T-helper 9 cell (primary cell): ENCODE measurements at places on chromosomes 6 and 20.

DNA sequence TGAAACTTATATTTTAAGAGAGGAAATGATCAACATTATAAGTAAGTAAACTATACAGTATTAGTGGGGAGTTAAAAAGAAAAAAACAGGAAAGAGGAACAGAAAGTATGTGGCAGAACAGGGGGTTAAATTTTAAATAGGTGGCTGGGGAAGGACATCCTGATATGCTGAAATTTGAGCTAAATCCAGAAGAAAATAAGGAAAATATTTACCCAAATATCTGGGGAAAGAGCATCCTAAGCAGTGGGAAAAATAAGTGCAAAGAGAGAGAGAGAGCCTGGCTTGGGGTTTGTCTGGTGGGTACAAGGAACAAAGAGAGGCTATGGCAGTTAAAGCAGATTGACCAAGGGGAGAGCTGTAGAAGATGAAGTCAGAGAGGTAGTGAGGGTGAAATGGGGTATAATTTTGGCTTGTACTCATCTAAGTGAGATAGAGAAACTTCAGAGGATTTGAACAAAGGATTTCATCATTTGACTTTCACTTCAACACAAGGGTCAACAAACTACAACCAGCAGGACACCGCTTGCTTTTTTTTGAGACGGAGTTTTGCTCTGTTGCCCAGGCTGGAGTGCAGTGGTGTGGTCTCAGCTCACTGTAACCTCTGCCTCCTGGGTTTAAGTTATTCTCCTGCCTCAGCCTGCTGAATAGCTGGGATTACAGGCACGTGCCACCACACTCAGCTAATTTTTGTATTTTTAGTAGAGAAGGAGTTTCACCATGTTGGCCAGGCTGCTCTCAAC, 328.4 kb upstream of the CNR1 start:
- DNase-seq: no peak

- DNase-seq: no peak
These were observed 78.3 kb upstream of the SRSF6 start for GRCh38 chr20:43379239-43379917.

GRCh38 chr20:539191-539590, 4.4 kb downstream of the CSNK2A1 start:
- DNase-seq: no peak

- DNase-seq: no peak
These were observed 100.8 kb downstream of the MOXD1 start for GRCh38 chr6:132300323-132300949.

GRCh38 chr20:20628314-20628713, 84.1 kb downstream of the RALGAPA2 start:
- no peak for DNase-seq

DNA sequence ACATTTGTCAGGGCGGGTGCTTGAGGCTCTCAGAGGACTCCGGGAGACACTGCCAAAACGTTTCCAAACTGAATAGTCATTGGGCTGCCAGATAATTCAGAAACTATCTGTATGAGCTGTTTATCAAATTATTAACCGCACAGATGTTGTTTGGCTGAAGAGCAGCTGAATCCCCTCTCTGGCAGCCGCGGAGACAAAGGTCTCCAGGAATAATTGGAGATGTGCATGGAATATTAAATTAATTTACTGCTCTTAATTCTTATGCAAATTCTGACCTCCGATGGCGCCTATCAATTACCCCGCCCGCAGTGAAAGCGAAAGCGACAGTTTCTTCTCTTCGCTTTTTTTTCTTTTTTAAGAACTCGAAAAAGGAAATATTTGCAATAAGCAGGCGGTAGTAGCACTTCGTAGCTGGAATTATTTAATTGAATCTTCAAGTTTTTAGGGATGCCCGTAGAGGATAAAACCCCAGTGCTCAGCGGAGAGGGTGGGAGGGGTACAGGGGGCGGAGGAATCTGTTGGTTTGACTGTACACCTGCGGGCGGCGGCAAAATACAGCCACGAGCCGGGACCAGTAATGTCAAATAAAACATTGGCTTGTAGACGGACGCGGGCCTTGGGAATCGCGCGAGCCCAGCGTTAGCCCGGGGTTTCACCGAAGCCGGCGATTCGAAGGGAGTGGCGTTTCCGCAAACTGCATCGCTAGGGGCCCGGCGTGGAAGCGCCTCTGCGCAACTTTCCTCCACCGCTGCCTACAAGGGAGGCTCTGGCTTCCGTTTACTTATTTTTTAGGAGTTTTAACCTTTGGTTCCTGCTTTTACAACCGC, 6.2 kb downstream of the LINC00237 start:
- peak; percentile 17 for DNase-seq

DNA sequence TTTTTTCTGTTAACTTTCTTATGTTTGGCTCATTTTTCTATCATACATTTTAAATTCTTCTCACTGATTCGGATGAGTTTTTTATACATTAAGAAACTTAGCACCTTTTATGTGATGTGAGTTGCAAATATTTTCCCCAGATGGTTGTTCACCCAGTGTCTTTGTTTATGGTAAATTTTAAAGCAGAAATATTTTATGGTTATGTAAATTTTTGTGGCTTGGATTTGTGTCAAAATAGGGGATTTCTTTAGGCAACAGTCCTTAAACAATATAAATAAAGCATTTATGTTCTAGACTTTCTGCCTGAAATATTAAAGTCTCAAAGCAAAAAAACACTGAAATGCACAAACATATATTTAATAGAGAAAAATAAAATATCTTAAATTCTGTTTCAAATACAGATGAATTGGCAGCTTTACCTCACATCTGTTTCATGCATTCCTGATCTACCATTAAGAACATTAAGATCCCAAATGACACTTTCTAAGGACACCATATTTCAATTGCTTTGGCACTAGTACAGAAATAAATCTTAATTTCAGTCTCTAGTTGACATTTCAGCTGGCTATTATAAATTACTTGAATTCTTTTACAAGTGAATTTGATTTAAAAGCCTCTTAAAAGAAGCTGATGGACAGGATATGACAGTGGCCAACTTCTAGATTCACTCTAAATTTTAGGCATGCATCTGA, 646.6 kb downstream of the HACE1 start:
- DNase-seq: no peak

DNA sequence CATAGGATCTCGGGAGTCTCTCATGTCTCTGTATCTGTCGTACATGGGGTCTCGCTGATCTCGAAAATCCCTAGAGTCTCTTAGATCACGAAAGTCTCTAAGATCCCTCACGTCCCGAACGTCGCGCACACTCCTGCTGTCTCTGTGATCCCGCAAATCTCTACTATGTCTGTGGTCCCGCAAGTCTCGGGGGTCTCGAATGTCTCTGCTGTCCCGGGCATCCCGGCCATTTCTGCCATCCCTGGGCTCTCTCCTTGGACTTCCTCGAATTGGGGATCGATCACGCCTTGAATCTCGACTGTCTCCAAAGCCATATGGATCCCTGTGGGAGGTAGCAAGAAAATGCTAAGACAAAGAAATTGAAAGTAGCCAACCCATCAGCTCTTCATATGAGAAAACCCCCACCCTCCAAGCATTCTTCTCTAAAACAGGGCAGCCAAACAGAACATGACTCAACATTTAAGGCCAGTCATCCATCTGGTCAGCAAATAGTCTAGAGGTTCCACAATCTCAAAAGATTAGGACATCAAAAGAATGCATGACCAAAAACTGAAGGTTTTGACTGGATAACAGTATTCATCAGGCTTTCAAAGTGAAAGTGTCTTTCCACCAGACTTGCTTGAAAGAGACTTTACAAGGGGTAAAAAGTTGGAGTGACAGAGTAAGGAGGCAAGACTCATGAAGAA, 19.4 kb downstream of the NCOA5 start:
- no peak for DNase-seq

DNA sequence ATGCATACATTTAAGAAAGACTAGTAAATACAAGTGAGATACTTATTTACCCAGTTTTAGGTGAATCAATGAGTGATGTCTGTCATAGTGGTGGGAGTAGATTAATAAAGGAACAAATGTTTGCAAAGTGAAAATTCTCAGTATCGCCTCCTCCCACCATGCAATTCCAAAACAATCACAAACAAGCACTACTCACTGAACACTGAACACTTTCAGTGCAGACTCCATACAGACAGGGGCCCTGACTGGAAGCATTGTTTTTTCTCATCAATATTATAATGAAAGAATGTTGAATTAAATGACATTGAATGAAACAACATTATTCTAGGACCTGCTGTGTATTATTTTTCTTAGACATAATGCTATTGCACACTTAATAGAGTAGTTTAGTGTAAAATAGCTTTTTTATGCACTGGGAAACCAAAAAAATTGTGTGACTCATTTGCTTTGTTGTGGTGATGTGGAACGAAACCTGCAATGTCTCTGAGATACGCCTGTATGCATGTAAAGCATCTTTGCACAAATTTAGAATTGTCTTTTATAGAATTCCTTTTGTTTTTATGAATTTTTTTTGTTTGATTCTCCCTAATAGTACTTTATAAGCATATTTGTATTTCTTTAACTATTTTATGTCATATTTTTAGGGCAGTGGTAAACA, 317.5 kb downstream of the UTRN start:
- no peak for DNase-seq

DNA sequence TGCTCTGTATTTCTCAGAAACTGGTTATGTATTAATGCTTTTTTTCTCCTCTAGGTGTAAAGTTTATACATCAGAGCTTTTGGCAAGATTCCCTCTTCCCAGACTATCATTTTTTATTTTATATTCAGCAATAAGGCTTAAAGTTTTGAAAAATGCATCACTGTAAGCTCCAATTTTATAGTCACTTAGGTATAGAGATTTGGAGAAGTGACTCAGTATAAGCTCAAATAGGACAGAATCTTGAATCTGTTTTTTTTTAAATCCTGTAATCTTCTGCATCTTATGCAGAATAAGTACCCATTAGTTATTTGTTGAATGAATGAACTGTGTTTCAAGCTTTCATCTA, 1.0 kb downstream of the NCOA7 start:
- DNase-seq: no peak

GRCh38 chr6:150249261-150249660, 106.4 kb downstream of the PPP1R14C start:
- DNase-seq: no peak

- no peak for DNase-seq
These were observed 40.4 kb downstream of the IRF4 start for GRCh38 chr6:431986-432385.

DNA sequence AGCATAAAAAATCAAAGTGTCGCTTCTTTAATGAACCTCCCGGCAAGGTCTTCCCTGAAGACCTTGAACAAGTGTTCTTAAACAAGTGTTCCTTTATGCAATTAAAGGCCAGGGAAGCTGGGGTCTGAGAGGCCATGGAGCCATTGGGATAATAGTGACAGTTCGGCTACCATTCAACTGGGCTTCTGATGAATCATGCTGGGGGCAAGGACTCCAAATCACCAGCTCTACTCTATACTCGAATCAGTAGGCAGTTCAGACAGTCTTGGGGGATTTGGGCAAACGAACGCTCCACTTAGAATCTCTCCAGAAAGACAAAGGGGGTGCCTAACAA, 34.7 kb upstream of the EZR start:
- DNase-seq: no peak

- DNase-seq: no peak
These were observed 22.2 kb downstream of the TBC1D20 start for GRCh38 chr20:440148-440547.

GRCh38 chr6:158707821-158708195, 58.0 kb downstream of the SYTL3 start:
- no peak for DNase-seq

DNA sequence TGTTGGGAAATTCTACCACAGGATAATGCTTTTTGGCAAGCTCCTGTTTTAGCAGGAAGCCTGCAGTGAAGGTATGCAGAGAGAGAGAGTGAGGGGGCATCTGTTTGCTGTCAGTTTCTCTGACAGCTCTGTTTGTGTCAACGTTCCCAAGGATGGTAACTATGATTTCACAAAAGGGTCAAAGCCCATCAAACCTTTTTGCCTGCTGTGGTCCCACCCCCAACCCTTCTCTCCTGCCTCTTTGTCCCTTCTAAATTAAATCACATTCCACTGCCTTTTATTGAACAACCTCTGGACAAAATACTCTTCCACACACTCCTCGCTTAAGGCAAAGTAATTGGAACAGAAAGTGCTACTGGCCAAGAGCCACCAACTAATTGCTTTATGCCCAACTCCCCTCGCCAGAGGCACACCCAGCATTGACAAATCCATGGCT, 128.3 kb downstream of the TSHZ2 start:
- DNase-seq: no peak

DNA sequence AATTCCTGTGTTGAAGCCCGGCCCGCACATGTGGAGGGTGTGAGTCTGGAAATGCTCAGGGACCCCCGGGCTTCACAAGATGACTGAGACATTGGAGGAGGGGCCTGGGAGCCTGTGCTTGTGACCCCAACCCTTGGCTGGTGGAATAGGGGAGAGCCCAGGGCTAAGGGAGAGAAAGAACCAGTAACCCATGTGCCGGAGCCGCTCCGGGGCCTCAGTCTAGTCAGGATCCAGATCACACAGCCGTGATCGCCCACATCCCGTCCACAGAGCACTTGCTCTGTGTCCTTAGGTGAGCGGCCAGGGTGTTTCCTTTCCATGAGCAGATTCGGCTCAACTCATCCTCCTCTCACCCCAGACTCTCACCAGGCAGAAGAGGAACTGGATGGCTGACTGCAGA, 152.3 kb upstream of the RPS6KA2 start:
- DNase-seq: no peak
